Renal pelvis (tissue), 12 donors: ENCODE measurements at places on chromosomes 7 and 10.

- DNase-seq, result no peak
Observed at GRCh38 chr7:14673202-14673601, 229.3 kb downstream of the DGKB start.

DNA sequence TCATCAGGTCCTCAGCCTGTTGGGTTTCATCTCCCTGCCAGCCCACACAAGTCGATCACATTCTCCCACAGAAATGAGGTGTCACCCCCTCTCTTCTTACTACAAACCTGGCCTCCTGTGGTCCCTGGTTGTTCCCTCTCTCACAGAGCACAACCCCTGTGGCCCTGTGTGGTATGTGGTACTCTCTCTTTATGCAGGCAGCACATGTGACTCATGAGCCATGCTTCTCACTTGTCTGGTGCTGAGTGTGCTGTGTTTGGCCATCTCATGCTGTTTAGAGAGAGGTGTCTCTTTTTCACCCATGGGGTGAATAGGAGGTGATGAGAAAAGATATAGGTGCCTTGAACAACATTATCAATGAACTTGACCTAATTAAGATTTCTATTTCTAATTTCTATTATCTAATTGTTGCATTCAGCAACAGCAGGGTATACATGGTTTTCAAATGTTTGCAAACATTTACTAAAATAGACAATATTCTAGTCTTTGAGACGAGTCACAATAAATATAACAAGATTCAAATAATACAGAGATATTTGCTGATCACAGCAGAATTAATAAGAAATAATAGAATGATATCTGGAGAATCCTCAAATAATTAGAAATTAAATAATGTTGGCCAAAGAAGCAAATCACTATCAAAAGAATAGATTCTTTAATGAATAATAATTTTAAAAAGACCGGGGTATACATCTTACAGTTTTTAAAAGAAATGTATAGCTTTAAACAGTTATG is 633.8 kb upstream of the IGFBP3 start:
- no peak for DNase-seq

DNA sequence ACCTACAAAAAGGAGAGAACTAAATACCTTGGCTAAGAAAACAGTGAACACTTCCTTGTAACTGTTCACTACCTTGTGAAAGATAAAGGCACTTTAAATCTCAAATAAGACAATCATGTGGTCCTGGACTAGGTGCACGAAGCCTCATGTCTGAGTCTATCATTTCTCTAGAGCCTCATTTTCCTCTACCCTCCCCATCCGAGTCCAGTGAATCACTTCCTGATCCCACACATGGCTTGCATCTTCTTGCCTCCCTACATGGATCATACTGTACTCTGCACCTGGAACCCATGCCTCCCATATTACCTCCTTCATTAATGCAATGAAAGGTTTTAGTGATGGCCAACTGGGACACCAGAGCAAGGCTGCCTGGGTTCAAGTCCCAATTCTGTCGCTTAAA is 34.5 kb downstream of the SNX10 start:
- no peak for DNase-seq

- no peak for DNase-seq
Observed at GRCh38 chr10:44974082-44974627, 4.5 kb downstream of the DEPP1 start.

GRCh38 chr7:156752367-156753228 is 112.0 kb downstream of the RNF32 start:
- peak; percentile 16 for DNase-seq
